Activated CD4-positive, alpha-beta T cell treated with anti-CD3 and anti-CD28 coated beads, Interleukin-10, Interleukin-2, amounts not matched to agents 100 ng/mL and 50 ng/mL, durations not matched to agents 16 hours and 8 hours (primary cell): ENCODE measurements at places on chromosomes 6 and 20.

- DNase-seq, result no peak
Measured at GRCh38 chr6:7438011-7438410, 48.4 kb downstream of the RIOK1 start.

DNA sequence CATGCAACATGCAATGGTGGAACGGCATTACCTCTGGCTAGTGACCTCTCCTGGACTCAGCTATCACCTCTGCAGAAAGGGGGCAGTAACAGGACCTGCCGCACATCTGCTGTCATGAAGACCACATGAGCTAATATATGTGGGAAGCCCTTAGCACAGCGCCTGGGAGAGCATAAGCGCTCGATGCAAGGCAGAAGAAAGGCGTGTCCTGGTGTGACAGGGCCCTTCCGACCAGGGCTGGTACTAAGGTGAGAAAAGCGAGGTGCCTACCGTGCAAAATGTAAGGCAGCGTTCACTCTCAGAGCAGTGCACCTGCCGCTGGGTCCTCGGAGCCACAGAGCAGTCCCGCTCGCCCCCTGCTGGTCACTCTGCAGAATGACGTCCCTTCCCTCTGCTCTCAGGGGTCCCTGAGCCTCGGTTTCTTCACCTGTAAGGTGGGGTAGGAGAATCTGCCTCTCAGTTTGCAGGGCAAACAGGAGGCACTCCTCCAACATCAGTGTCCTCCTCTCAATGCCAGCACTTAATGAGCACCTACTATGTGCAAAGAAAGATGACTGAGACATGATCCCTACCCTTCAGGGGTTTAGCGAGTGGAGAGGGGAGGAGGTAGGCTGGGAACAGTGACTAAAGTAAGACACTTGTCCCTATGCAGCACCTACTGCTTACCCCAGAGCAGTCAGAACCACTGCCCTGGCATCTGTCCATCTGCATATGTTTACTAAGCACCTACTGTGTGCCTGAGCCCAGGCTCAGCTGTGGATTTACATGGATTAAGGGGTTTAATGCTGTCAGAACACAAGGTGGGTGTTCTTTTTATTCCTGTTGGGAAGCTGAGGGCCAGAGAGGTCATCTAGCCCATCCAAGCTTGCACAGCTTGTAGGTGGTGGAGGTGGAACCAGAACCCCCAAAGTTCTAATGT is 41.1 kb upstream of the PTGIS start:
- peak; percentile 84 for DNase-seq

DNA sequence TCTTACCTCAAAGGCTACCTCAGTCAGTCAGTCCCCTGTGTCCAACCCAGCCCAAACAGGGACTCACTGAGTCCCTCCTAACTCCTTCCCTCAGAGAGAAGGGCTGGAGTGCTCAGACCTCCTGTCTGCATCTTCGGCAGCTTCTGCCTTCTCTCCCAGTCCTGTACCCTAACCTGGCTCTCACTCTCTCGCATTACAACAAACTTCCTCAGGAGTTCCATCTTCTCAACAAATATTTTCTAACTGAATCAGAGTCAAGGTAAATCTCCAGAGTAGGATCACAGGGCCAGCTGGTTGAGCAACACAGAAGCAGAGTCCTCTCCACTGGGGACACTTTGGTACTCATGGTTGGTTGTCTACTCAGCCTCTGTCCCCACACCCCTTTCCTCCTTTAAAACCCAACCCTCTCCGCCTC is 92.3 kb downstream of the MRPL14 start:
- DNase-seq, result no peak

DNA sequence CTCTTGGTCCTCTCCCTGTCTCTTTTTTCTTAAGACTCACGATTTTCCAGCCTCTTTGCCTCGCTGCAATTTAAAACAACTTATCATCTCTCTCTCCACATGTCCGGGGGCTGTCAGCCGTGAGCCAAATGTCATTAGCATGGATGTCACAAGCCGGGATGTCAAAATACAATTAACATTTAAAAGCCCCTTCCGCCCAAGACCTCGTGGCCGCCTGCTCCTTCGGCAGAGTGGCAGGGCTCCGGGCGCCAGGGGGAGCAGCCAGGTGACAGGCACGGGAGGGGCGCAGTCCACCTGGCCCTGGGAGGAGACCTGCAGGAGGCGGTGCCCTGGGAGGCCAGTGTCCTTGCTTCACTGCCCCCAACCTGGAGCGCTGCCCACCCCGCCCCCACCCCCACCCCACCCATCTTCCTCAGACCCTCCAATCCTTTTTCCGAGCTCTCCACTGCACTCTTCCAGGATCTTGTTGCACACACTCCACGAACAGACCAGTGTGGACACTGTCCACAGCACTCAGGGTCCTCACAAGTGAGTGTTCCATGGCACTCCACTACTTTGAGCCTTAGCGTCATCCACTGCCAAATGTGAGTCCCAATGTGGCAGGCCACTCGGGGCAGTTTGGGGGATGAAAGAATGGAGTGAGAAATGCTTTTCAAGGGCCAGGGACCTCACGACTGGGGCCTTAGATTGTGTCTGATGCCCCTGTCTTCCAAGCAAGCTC is 5.6 kb upstream of the GRM4 start:
- no peak for DNase-seq

DNA sequence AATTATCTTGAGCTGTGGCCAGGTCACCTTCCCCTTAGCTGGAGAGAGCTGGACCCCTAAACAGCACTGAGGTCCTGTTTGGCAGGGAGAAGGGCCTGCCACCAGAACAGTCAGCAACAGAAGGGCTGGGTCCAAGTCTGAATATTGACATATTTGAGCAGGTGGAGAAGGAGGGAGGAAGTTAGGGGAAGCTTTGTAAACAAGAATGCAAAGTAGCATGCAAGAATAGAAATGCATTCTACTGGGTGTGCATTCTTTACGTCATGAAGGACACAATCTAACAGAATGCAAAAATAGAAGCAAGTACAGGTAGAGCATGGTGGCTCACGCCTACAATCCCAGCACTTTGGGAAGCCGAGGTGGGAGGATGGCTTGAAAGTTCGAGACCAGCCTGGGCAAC is 100.5 kb downstream of the QRSL1 start:
- no peak for DNase-seq

DNA sequence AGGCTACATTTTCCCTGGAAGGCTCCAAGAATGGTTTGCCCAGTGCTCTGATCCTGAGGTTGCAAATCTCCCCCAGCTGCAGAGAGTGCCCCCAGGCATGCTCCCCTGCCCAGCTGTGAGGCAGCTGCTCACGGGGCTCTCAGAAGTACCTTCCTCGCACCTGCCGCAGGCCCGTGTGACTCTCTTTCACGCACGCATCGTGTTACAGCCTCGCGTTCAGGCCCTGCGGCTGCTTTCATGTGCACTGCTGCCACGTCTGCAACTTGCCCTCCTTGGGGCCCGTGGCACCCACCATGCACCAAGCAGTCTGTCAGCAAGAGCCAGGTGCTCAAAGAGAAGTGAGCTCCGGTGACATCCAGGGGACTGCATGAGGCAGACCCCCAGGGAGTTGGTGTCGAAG is 28.6 kb upstream of the SPO11 start:
- no peak for DNase-seq

- DNase-seq, result no peak
Measured at GRCh38 chr6:100968949-100969348, 87.8 kb upstream of the ASCC3 start.

GRCh38 chr6:101392586-101393230 is 800 bp upstream of the GRIK2 start:
- no peak for DNase-seq

GRCh38 chr20:44324343-44324742 is 12.5 kb upstream of the R3HDML start:
- DNase-seq, result no peak

DNA sequence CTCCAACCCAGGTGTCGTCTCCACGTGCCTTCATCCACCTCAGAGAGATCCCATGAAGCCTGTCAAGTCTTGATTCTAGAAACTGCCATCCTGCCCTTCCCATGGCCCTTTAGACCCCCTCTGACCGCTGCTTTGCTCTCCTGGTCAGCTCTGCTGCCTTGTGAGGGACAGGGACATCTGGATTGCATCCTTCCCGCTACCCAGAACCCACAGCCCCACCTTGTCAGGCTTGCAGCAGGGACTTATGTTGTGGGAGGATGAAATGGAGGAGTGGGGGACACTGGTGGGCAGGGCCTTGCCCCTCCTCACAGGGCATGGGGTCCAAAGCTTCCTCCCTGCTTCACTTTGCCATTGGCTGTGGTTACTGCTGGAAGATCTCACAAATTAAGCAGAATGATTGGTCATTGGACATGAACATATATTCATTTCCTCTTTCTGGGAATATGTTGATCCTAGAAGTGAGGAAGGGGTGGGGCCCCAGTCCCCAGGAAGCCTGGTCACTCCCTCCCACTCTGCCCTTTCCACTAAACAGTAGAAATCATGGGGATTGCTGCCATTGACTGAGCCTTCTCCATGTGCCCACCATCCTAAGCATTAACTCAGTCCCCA is 4.5 kb downstream of the GLP1R start:
- no peak for DNase-seq

DNA sequence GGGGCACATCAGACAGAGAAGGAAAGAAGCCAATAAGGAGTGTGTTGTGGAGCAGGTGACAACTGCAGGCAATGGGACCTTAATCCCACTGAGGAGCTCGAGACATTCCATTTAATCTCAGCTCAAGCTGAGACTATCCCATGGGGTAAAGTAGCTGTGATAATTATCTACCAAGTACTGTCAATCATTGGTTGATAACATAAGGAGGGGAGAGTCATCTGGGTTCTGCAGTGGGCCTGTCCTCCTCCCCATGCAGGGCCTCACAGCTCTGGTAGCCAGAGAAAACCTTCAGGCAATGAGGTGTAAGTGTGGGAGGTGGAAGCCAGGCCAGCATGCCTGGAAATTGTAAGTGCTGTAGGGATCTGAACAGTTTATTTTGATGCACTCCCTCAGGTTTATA is 375.0 kb upstream of the ARID1B start:
- DNase-seq, result no peak
